ENCODE measurements at places on chromosomes 6 and 20.
A peak's percentile ranks its signal among the peaks of the same experiment; 100 is the strongest.

GRCh38 chr6:49733680-49734079 is 10.5 kb downstream of the CRISP3 start:
- no peak for DNase-seq

GRCh38 chr6:113653275-113653674 is 203.9 kb upstream of the MARCKS start:
- DNase-seq: no peak

GRCh38 chr6:113830140-113830539 is 27.0 kb upstream of the MARCKS start:
- no peak for DNase-seq

DNA sequence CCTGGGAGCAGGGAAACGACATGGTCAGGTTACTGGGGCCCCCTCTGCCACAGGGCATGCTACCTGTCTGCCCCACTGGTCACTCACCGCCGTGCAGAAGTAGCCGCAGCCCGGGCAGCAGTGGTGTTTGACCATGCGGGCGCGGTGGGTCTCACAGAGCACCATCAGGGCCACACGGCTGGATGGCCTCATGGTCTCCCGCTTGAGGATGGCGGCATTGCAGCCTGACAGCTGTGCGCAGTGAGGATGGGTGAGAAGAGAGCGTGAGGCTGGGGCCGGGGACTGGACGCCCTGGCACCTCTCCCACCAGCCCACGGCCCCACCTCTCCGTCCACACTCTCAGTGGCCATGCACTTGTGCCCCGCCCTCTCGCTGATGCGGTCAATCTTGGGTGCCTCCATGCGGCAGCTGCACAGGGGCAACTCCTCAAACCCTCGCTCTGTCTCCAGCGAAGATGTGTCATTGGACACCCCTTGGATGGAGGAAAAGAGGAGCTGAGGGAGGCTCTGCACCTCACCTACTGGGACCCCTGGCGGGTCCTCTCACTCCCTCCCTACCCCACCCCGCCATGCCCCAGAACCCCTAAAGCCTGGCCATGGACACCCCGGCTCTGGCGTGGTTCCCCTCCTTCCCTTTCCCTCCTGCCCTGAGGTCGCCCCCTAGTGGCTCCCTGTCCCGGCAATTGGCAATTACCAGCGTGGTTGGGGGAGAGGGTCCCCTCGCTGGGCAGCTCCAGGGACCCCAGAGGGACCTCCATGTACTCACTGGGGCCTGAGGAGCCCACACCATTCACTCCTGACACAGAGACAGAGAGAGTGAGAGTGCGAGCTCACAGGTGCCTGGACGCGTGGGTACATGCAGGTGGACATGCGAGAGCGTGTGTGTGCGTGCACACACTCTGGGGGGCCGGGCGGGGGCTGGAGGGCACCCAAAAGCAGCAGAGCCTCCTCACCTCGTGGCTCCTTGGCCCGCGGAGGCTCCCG is 8.9 kb downstream of the EHMT2 start:
- no peak for DNase-seq

DNA sequence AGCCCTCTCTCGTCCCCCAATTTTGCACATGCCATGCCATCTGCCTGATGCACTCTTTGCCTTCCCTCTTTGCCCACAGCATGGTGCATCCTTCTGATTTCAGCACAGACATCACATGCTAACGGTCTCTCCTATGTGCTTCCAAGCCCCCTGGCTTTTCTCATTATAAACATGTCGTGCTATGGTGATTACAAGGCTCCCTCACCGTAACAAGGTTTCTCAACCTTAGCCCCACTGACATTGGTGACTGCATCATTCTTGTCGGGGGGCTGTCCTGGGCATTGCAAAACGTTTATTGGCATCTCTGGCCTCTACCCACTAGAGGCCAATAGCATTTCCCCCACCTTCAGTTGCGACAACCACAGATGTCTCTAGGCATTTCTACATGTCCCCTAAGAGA is 187.2 kb downstream of the TFAP2C start:
- no peak for DNase-seq

- no peak for DNase-seq
Observed at GRCh38 chr20:19889011-19889953, 127.9 kb upstream of the NAA20 start.

GRCh38 chr6:2961506-2961905 is 9.9 kb downstream of the SERPINB6 start:
- no peak for DNase-seq

DNA sequence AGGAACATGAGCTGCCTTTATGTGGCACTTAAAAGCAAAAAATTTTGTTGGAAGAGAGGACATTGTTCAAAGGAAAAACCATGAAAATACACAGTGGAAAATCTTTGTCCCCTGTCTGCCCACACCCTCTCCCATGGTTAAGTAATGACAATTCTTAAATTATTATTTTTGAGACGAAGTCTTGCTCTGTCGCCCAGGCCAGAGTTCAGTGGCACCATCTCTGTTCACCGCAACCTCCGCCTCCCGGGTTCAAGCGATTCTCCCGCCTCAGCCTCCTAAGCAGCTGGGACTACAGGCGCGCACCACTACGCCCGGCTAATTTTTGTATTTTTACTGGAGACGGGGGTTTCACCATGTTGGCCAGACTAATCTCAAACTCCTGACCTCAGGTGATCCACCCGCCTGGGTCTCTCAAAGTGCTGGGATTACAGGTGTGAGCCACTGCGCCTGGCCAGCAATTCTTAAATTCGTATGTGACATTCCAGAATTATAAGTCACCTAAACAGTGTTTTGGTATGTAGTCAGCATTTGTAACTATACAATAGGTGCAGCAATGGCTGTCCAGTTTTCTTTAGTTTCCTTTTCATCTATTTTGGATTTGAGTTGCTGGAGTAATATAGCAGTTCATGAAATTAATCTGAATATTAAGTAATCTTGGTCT is 636 bp upstream of the SSR1 start:
- no peak for DNase-seq

DNA sequence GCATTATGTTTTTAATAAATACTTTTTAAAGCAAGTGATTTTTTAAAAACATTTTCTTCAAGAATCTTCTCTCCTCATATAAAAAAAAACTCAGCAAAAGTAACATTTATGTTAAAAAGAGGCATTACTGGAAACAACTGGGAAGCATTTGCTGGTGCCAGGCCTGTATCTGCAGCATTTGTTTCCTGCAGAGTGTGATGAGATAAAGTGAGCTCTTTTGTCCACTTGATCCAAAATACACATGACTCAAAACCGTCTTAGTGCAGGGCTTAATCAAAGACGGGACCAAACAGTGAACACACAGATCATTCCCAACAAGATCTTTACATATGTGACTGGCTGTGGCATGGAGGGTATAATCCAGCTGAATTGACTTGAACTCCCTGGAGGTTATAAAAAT is 28.3 kb upstream of the RIPPLY2 start:
- no peak for DNase-seq

- peak; percentile 11 for DNase-seq
Observed at GRCh38 chr6:158468666-158469065, 91.2 kb upstream of the TMEM181 start.

- peak; percentile 87 for DNase-seq
Observed at GRCh38 chr6:39166189-39166911, 51.4 kb upstream of the SAYSD1 start.

DNA sequence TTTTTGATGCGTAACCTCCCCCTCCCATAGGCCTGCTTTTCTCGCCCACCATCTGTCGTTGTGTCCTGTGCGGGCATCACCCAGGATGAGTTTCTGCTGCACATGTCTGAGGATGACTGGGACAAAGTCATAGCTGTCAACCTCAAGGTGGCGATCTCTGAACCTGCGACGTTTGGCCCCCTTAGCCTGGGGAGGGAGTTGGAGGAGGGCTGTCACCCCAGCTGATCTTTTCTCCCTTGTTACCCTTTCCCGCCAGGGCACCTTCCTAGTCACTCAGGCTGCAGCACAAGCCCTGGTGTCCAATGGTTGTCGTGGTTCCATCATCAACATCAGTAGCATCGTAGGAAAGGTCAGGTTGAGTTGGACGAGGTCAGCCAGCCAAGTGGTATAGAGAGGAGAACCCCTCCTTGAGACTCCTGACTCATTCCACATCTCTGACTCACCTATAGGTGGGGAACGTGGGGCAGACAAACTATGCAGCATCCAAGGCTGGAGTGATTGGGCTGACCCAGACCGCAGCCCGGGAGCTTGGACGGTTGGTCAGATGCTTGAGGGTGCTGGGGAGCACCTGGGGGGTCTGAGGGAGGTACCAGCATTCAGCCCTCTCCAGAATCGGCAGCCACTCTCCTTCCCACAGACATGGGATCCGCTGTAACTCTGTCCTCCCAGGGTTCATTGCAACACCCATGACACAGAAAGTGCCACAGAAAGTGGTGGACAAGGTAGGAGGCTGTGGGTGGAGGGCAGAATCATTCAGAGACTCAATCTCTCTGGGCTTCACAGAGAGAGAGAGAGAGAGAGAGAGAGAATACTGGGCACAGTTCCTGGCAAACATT is 954 bp downstream of the HSD17B8 start:
- DNase-seq: no peak

- no peak for DNase-seq
Observed at GRCh38 chr6:144897441-144897921, 612.3 kb downstream of the UTRN start.

- no peak for DNase-seq
Observed at GRCh38 chr6:113115196-113115595, 741.9 kb upstream of the MARCKS start.

DNA sequence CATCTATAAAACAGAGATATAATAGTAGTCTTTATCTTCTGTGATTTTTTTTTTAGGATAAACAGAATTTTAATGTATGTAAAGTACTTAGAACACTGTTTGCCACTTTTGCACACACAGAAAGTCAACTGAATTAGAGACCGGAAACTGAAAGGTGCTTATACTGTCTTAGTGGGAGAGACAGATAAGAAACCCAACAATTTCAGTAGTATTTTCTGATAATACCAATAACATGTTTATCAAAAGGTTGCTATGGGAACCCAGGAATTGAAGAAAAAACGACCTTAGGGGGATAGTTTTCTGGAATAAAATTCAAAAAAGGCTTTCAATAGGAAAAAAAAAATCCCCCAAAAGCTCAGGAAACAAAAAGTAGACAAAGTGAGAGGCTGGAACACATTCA is 138.6 kb downstream of the BCKDHB start:
- no peak for DNase-seq

GRCh38 chr6:7628909-7629308 is 38.9 kb downstream of the SNRNP48 start:
- DNase-seq: no peak

All from COR-L47 (cell line).